HEK293T (cell line): ENCODE measurements at places on chromosomes 2 and 18.

DNA sequence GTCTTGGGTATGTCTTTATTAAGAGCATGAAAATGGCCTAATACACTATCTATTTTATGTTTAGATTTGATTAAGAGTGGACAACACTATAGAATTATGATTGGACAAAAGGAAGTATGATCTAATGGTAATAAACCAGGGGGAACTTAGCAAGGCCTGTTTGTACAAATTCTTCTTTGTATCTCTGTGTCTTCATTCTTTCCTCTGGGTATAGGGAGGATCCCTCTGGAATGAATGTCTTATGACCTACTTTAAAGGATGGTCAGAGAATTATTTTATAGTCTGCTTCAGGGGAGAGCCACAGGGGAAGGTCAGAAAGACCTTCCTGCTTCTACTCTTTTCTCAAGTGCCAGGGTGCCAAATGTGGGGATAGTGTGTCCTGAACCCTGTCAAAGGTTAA is 42.8 kb upstream of the FANCL start:
- DNase-seq: no peak

DNA sequence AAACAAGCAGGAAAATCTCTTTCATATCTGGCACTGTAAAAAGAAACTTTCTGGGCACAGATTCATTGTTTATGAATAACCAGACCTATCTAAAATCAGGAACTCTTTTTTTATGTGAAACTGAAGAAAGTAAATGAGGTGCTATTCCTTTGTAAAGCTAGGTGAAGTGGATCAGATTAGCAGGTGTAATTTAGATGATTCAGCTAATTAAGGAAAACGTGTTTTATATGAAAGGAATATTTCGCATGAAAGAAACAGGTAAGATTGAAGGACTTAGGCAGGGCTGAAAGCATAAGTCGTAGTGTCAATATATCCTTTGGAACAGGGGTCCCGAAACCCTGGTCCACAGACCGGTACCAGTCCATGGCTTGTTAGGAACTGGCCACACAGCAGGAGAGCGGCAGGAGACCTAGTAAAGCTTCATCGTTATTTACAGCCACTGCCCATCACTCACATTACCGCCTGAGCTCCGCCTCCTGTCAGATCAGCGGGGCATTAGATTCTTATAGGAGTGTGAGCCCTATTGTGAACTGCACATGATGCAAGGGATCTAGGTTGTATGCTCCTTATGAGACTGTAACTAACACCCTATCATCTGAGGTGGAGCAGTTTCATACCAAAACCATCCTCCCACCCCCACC is 20.3 kb upstream of the XIRP2 start:
- DNase-seq: no peak

- peak; percentile 34 for DNase-seq
Measured at GRCh38 chr2:200305797-200306195, 697 bp upstream of the SPATS2L start.

DNA sequence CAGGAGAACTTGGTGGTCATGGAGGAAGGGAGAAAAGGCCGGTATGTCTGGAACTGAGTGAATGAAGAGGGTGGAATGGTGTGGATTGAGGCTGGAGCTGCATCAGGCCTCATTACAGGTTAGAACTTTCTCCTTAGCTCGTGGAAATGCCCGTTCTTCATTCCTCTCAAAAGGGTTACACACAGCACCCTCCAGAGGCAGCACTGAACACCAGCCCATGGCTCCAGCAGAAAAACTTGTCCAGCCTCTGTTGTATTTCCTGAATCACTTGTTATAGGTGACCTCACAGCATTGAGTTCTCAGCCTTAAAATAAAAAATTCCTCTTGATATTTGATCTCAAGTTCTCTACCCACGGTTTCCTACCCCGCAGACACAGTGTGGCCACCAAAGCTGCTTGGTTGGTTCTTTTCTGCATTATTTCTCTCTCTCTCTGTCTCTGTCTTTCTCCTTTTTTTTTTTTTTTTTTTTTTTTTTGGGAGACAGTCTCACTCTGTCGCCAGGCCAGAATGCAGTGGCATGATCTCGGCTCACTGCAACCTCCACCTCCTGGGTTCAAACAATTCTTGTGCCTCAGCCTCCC is 89.6 kb downstream of the ITGB1BP1 start:
- peak; percentile 62 for DNase-seq

- no peak for DNase-seq
Measured at GRCh38 chr2:51290725-51291124, 258.8 kb upstream of the NRXN1 start.

- no peak for DNase-seq
Measured at GRCh38 chr2:3300224-3300995, 77.2 kb downstream of the EIPR1 start.

GRCh38 chr18:55430026-55430425 is 158.0 kb downstream of the TCF4 start:
- no peak for DNase-seq

GRCh38 chr2:202612145-202612544 is 22.6 kb upstream of the FAM117B start:
- no peak for DNase-seq

- DNase-seq: no peak
Measured at GRCh38 chr2:22079583-22079982, 955.8 kb downstream of the TDRD15 start.

DNA sequence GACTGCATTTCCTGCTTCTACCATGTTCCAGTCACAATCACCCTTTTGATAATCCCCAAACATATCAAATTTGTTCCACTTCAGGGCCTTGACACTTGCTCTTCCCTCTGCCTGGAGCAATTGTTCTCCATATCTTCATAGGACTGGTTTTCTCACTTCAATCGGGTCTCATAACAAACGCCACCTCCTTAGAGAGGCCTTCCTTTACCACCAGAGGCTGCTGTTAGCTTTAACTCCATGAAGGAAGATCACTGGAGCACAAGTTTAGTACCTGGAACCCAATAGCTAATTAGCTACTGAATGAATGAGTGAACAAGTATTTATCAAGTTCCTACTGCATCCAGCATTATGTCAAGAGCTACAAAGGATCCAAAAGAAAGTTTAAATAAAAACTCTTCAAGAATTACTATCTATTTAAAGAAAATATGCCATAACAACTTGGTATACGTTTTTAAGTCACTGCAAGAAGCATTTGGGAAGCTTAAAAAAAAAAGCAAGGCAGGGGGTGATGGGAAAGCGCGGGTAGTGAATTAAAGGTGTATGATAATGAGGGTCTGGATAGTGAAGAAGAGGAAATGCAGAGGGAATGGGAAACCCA is 58.8 kb downstream of the BAZ2B start:
- DNase-seq: peak; percentile 9

GRCh38 chr2:4690913-4691312 is 987.5 kb downstream of the DCDC2C start:
- DNase-seq: no peak

GRCh38 chr2:119575439-119575838 is 31.2 kb downstream of the CFAP221 start:
- DNase-seq: no peak

DNA sequence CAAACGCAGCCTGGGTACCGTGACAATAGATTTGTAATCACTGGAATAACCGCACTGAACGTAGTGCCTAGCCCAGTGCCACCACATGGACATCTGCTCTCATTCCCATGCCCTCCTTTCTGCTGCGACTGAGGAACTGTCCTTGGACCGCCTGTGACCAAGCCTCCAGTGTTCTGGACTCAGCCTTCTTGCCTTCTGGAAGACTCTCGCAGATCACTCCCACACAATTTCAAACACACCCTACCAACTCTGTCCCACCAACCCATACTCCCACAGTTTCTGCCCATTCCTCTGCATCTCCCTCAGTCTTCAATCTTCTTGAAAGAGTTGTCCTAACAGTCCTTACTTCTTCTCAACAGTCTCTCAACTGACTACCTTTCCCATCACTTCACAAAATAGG is 2.1 kb downstream of the RNF149 start:
- no peak for DNase-seq

DNA sequence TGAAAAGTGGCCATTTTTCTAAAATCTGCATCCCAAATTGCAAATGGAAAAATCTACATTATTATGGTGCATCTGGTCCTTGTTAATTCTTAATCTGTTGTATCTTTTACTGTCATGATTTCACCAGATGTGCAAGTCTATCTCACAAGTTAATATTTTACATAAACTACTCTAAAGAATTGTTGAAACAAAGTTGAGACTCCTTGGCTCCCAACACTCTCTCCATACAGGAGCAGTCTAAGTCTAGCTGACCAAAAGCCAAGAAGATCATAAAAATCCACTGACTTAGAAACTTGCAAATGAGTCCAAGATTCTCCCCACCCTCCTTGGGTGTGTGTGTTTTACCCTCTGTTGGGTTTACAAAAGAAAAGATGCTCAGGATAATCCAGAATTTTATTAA is 85.1 kb downstream of the NCKAP5 start:
- no peak for DNase-seq

- no peak for DNase-seq
Measured at GRCh38 chr2:51718881-51719280, 686.9 kb upstream of the NRXN1 start.

DNA sequence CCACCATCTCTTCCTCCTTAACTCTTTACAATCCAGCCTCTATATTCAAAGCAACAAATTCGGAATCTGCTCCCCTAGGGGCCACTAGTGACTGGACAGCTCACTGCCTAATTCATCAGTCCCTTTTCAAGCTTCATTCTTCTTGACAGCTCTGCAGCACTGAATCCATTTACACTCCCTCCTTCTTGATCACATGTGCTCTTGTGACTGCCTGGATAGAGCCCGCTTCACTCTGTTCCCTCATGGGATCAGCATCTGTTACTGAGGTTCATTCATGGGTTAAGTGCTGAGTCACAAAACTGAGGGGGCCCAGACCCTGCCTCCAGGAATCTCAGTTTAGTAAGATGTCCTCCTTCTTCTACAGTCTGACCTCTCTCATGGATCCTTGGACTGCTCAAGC is 81.5 kb downstream of the CYRIA start:
- no peak for DNase-seq

DNA sequence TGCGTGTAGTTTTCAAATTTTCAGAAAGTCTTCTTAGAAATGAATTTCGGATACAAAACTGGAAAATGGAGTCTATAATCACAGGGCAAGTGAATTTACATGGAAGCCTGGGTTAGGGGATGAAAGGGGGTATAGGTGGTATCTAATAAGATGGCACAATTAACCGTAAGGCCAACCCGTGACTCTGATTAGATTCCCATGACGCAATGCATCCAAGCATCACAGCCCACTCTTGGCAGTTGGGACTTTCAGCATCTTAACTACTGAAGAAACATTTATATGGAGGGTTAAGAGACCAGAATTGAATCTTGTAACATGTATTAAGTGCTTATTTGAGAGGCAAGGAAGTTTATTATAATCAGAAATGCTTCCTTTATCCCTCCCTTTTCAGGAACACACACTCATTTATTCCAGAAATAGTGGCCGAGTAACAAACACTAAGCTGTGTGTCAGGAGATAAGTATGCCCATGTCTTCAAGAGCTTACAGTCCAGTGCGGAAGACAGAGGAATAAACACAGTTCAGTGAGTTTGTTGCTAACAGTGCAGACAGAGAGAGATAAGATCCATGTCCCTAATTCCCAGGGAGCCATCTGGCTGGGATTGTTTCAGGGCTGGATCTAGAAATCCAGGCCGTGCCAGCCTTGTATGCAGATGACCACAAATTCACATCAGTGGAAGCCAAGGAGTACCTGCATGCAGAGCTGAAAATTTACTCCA is 151.2 kb downstream of the ANTXR1 start:
- no peak for DNase-seq

GRCh38 chr18:22912835-22913234 is 20.3 kb upstream of the RBBP8 start:
- no peak for DNase-seq

DNA sequence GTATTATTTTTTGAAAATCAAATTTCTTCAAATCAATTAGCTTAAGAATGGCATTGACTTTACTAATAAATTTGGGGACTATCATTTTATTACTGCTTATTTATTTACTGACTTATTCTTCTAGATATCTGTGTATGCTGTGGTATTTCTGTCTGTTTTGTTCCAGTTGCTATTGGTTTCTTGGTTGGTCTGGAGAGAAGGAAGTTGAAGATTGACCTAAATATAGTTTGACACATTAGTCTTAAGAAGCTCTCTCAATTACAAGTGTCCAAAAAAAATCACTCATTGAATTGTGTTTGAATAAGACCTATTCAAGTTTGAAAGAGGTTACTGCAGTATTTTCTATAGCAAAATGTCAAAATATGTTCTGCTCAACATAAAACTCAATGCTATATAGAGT is 153.3 kb upstream of the KYNU start:
- no peak for DNase-seq

- no peak for DNase-seq
Measured at GRCh38 chr2:40226637-40227036, 225.3 kb downstream of the SLC8A1 start.

DNA sequence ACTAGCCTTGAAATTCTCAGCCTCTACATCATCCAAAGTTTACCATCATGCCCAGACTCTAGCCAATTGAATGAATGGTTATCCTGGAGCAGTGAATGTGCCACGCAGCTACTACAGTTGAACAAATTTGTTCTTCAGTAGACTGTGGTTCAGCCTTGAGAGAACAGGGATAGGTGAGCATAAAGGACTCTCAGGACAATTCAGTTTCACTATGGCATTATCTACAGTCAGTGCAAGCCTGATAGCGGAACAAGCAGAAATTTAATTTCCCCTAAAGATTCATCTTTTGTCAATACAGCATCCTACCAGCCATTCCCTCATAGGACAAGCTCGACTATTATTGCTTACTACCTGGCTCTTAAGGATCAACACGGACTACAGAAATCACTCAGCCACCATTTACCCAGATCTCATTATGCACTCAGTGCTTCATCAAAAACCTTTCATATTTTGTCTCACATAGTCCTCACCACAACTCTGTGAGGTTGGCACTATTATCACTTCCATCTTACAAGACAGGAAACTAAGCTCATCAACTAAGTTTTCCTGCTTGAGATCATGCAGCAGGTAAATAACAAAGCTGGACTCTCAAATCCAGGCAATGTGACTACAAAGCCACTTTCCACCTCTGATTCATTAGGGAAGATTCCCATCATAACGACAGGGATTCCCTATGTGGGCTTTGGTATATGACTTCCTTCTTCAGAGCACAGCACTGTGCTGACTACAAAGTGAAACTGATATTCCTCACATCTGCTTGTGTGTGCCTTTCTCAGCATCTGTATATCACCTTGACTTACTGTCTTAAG is 181.5 kb upstream of the ACVR2A start:
- no peak for DNase-seq

DNA sequence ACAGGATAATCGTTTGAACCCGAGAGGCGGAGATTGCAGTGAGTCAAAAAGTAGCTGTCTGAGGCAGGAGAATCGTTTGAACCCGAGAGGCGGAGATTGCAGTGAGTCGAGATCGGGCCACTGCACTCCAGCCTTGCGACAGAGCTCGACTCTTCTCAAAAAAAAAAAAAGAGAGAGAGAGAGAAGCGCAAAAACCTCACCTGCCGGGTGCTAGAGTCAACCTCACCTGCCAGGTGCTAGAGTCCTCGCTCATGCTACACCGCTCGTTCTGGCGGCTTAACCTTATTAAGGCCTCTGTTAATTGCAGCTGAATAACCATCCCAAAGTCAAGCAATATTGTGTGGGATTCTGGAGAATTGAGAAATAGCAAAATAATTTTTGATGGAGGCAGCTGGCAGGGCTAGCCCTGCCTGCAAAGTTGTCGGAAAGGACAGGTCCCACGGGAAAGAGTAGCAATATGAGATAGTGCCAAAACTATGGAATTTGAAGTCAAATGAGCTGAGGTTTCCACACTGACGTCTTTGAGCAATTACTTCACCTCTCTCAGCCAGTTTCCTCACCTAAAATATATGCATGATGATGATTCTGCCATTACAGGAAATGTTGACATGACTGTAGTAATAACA is 644 bp upstream of the DYM start:
- no peak for DNase-seq
